A549 treated with RU486 at 1 μM for 4 hours (cell line): ENCODE measurements at places on chromosomes 12 and 14. TPM values are rescaled to one million over a fixed set of nuclear protein-coding genes. Genes with fewer than 3 reads are reported as not detected.

Gene PSMA6
- 246 to 299 TPM (median 253 TPM) in 5 replicates for total RNA-seq

Gene DPY19L2
- total RNA-seq: 1.1 to 2.6 TPM (median 1.8 TPM) in 5 replicates

Gene ADCY4
- not detected in 5 replicates for total RNA-seq

Gene GLIPR1L1
- not detected in 5 replicates for total RNA-seq

Gene SLC4A8
- 1.0 to 1.6 TPM (median 1.3 TPM) in 5 replicates for total RNA-seq
